GM04503 (cell line): ENCODE measurements at places on chromosomes 2 and 18.

GRCh38 chr2:55061523-55062344 lies 11.5 kb upstream of the RTN4 start:
- no peak for DNase-seq

- DNase-seq: no peak
These were observed 179.6 kb downstream of the SATB2 start for GRCh38 chr2:199278099-199278498.

- DNase-seq: no peak
These were observed 3.1 kb downstream of the CXCR2 start for GRCh38 chr2:218128781-218129457.

- no peak for DNase-seq
These were observed 86.3 kb downstream of the MDH1 start for GRCh38 chr2:63675026-63675425.

- no peak for DNase-seq
These were observed 60.4 kb downstream of the ARL4C start for GRCh38 chr2:234436482-234436837.

GRCh38 chr2:230956827-230957755 lies 32.0 kb upstream of the GPR55 start:
- DNase-seq: no peak

- no peak for DNase-seq
These were observed 32.3 kb downstream of the CXCR4 start for GRCh38 chr2:136085453-136086209.

- no peak for DNase-seq
These were observed 280.5 kb upstream of the CCDC68 start for GRCh38 chr18:55239740-55240139.

DNA sequence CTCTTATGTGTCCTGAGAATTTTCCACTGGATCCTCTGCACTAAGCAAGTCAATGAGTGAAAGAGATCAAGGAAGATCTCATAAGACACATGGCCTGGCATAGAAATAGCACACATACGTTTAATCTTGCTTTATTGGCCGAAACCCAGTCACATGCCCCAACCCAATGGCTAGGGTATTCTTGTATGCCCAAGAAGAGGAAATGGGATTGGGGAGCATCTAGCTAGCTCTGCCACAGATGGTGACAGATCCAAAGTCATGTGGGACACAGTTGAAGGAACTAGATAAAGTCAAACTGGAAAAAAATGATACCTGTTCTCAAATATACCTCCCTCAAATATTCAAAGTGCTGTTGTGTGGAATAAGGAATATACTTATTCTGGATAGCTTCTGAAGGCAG lies 74.7 kb downstream of the CD28 start:
- DNase-seq: no peak

DNA sequence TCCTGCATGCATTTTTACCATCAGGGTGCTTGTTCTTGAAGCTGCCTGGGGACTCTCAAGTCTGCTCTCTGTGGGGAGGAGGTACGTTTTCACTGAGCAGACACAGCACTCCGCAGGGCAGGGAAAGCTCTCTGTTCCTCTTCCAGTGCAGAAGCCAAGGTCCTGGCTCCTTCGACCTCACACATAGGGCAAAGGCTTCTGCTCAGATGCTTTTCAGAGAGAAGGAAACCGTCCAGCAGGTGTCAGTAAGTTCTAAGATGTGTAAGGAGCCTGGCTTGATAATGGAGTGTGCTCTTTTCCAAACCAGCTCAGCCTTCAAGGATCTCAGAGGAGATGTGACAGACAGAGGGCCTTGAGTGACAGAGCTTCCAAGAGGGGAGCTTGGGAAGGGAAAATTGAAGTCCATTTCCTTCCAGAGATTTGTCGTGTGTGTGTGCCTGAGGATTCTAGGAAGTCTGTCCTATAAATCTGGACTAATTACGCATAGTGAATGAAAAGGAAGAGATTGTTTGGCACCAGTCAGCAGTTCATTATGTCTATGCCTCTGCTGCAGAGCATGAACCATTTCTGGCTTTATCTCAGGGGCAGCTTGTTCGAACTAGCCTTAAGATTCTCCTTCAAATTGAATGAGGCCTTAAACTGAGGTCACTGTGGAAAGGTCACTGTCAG lies 67.3 kb upstream of the UPP2 start:
- DNase-seq: peak; percentile 26

DNA sequence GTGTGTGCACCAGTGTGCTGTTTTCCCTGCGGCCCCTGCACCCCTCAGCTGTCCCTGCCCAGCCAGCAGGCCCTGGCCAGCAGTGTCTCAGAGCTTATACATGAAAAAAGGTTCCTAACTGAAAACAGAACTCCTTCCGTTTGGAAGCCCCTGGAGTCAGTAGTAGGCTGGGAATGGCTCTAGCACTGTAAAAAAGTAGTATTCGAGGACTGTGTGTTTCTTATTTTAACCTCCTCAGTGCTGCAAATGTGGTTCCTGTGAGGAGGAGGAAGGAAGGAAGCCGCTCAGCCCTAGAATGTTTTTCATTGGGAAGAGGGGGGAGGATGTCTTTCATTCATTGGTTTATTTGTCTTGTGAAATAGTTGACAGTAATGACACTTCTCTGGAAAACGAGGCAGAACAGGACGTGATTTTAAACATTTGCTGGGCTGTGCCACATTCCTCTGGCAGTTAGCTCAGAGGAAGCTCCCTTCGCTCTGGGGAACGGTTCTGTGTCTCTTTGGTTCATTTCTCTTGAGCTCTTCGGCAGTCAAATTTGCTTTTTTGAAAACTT lies 103.5 kb downstream of the SPTBN1 start:
- peak; percentile 77 for DNase-seq

DNA sequence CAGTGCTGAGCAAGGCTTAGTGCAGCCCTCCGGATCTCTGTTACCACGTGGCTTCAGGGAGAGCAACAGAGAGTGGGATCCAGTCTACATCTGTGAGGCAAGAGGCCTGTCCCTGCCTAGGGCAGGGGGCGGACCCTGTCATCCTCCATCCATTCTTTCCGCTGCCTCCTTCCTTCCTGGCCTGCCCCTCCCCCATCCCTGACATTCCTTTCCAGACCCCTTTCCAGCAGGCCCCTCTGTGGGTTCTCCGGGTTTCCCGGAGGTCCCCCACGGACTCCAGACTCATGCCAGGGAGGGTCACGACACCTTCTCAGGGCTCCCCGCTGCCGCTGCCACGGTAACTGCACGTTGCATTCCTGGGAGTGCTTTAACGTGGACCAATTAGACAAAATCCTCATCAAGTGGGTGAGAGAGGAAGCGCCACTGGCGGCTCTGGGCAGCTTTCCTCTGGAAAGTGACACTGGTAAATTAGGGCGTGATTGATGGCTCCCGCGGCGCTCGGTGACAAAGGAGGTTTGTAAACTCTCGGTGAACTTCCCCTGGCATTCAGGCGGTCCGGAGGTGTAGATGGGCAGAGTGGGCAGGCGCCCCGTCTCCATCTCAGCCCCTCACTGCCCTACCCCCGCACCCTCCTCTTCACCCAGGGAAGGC lies 11.4 kb downstream of the ATOH8 start:
- DNase-seq: no peak

- no peak for DNase-seq
These were observed 10.7 kb upstream of the SH3RF3 start for GRCh38 chr2:109118321-109118720.

DNA sequence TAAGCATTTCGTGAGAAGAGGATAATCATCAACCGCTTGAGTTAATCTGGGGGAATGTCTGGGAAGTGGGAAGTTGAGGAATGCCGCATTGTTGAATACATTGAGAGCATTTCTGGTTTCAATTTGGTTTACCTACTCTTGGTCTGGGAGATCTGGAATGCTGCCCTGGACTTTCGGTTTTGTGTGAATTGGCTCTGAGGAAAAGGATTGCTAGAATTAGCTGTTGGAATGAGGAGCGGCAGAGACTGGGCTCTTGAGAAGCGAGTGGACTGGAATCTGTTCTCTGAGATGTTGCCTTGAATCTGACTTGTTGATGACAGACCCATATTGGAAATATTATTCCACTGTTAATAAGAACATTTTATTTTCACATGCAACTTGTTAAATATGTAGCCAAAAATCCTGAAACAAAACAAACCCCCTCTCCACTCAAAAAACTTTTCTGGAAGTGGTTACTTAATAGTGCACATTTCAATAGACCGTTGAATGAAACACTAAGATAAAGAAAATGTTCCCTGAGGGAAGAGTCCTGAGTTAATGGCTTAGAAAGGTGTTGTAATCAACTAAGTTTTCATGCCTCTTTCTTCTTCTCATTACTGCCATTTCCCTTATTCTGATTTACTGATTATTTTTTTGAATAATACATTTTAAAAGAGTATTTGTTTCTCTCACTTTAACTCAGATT lies 50.8 kb downstream of the PTPRM start:
- peak; percentile 96 for DNase-seq

DNA sequence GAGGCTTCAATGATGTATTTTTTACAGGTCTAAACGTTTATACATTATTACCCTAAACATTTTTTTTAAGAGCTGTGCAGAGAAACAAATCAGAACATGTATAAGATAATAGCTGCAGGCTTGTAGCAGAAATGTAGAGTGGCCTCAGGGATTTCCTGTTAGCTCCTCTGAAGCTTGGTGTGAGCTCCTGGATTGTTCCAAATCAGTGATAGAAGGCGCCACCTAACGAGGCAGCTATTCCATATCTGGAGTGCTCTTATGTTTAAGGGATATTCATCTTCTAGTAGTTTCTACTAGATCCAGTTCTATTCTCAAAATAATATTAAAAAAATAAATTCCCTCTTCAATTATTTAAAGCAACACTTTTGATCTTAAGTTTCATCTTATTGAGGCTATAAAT lies 93.1 kb downstream of the LRP1B start:
- DNase-seq: no peak
